ENCODE measurements at places on chromosomes 1 and 21. TPM values are rescaled to one million over a fixed set of nuclear protein-coding genes. Genes with fewer than 3 reads are reported as not detected.

Gene PLXNA2
- total RNA-seq, result 0.15 TPM

Gene KCNA2
- total RNA-seq, result 0.25 TPM

Gene SPATA21
- total RNA-seq, result not detected

Gene OLIG1
- total RNA-seq, result not detected

Gene FGR
- total RNA-seq, result 0.61 TPM

Gene PLPPR4
- total RNA-seq, result not detected

Gene AK5
- total RNA-seq, result 3.0 TPM

Gene NES
- total RNA-seq, result 0.13 TPM

Gene KRTAP10-5
- not detected for total RNA-seq

Gene FMO4
- total RNA-seq, result 0.83 TPM

Gene FOXD2
- total RNA-seq, result 0.16 TPM

Gene CFHR3
- total RNA-seq, result not detected

Gene CTNNBIP1
- 5.2 TPM for total RNA-seq

Gene CTSS
- total RNA-seq, result 37.3 TPM

Gene MRPL37
- total RNA-seq, result 185 TPM

Gene ATF6
- 26.2 TPM for total RNA-seq

Gene RORC
- 1.1 TPM for total RNA-seq

Gene MEF2D
- 42.5 TPM for total RNA-seq

Gene SELL
- total RNA-seq, result 95.7 TPM

Gene GRIK3
- not detected for total RNA-seq
